ENCODE measurements at places on chromosomes 7 and 10.

GRCh38 chr10:72736176-72736827 lies 44.4 kb downstream of the MCU start:
- DNase-seq, result no peak

DNA sequence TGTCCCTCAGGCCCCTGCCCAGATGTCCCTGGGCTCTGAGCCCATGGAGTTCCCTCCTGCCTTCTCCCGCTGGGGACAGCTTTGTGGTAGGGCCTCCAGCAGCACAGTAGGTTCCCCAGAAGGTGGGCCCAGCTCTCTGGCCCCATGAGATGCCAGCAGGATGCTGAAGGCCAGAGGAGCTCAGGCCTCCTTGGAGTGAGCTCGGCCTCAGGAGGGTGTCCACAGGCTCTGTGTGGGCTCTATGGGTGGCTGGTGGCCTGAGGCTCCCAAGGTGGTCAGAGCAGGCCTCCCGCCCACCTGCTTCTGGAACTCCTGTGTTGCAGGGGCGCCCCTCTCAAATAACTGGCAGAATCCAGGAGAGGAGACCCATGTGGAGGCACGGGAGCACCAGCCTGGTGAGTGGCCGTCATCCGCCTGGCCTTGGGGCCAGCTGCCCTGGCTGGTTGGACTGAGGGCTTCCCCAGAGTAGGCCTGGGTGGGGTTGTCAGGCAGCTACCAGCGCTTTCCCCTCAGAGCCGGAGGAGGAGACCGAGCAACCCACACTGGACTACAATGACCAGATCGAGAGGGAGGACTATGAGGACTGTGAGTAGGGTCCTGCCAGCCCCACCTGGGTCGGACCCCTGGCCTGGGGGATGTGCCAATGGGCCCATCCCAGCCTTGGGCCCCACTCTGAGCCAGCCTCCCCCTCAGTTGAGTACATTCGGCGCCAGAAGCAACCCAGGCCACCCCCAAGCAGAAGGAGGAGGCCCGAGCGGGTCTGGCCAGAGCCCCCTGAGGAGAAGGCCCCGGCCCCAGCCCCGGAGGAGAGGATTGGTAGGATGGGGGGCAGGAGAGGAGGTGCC lies 3.2 kb downstream of the AEBP1 start:
- no peak for DNase-seq

- no peak for DNase-seq
Measured at GRCh38 chr10:99393683-99394082, 36.7 kb downstream of the GOT1 start.

GRCh38 chr7:122082670-122083069 lies 61.4 kb downstream of the AASS start:
- no peak for DNase-seq

DNA sequence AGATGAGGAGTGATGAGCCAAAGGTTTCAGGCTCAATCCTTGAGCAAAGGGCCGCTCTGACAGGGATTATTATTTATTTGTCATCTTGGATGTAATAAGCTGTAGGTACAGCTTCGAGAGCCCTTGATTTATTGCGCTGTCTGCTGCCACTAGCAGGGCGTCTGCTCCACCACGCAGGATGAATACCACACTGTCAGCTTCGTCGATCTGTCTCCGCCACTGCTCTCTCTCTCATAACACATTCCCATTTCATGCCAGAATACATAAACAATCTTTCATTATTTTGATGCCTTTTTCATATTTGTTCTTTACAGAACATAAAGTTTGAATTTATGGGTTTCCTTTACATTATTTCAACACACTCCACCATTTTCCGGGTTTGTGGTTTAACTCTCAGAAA lies 276.6 kb downstream of the LRMDA start:
- peak; percentile 69 for DNase-seq
